ENCODE measurements at places on chromosomes 7 and 10. TPM values are rescaled to one million over a fixed set of nuclear protein-coding genes. Genes with fewer than 3 reads are reported as not detected.

Gene HTR5A
- total RNA-seq, result not detected

Gene SPDYE1
- not detected for total RNA-seq

Gene HDAC9
- 25.3 TPM for total RNA-seq

Gene AGAP6
- total RNA-seq, result 2.8 TPM

Gene MYL10
- not detected for total RNA-seq

Gene SEMA3C
- 67.8 TPM for total RNA-seq

Gene GRM3
- not detected for total RNA-seq

Gene WEE2
- not detected for total RNA-seq

Gene ARHGAP21
- total RNA-seq, result 48.4 TPM

DNA sequence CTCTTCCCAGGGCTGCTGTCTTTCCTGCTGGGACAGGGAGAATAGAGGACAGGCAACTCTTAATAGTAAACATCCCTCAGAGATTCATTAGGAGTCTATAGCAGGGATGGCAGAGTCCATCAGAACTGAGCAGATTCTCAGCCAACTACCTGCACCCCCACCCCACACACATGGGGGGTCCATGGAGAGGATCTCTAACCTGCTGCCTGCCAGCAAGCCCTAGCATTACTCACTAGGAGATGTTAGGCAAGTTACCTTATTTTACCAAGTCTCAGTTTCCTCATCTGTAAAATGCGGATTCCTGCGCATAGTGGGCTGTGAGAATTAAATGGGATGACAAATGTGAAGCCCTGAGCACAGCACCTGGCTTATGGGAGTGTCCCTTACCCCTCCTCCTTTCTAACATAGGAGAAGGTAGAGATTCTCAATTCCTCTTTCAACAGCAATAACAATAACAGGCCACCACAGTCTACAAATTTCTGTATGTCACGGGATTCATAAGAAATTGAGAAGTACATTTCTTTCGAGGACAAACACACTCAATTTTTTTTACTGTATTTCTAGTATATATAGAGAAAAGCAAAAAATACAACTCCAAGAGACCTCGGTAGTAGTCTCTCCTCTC, 23.8 kb upstream of the WDR11 start:
- no peak for DNase-seq

GRCh38 chr7:38276096-38276877, 2.9 kb upstream of the TARP start:
- DNase-seq, result no peak

GRCh38 chr7:50304129-50304910, at the start of gene IKZF1:
TSS of gene IKZF1 (plus strand) at chr7:50304716. CDS start at chr7:50319062, 14,346 bp downstream.
- DNase-seq, result peak; percentile 94

GRCh38 chr10:71529207-71529827, 132.6 kb downstream of the CDH23 start:
- DNase-seq, result peak; percentile 61

DNA sequence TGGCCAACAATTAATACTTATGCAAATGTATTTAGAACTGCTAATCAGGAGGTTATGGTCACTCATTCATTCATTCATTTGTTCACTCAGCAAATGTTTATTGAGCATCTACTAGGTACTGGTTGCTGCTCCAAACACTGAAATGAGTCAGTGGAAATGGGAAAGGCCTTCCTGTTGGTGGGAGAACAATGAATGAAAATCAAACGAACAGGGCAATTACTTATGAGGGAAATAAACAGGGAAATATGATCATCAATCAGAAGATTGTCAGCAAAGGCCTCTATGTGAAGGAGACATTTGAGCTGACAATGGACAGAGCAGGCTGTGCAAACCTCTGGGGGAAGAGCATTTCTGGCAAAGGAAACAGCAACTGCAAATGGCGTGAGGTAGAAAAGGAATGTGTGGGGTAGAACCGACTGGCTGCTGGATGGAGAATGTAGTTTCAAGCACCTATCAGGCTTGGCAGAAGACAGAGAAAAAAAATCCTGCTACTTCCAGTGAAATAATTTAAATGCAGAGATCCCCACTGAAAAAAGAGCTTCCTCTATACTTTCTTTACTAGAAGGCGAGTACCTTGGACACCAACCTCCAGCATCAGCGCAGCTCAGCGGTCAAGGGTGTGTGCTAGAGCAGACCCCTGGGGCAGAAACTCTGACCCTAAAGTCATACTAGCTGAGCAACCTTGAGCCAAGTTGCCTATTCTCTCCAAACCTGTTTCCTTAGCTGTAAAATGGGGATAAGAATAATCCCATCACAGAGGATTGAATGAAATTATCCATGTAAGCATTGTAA, 108.8 kb upstream of the EEPD1 start:
- no peak for DNase-seq

- no peak for DNase-seq
These were observed 78.8 kb downstream of the INPP5A start for GRCh38 chr10:132616170-132616995.

- no peak for DNase-seq
These were observed 23.1 kb downstream of the KCNH2 start for GRCh38 chr7:150954986-150955518.

DNA sequence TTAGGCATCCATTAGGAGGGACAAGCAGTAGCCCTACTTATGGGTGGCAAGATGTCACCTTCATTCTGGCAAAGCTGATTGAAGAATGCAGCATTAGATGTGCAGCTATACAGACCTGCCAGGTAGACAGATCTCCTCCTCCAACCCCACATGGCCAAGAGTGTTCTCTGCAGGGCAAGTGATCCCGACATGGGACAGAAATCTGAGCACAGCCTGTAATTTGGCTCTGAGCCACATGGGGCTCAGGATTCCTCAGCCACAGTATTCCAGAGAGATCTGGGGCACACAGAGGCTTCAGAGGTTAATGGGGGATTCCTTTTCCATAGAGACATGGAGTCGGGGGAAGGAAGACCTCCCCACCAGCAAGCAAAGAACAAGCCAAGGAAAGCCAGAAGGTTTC, 58.7 kb upstream of the GDF10 start:
- DNase-seq, result no peak

DNA sequence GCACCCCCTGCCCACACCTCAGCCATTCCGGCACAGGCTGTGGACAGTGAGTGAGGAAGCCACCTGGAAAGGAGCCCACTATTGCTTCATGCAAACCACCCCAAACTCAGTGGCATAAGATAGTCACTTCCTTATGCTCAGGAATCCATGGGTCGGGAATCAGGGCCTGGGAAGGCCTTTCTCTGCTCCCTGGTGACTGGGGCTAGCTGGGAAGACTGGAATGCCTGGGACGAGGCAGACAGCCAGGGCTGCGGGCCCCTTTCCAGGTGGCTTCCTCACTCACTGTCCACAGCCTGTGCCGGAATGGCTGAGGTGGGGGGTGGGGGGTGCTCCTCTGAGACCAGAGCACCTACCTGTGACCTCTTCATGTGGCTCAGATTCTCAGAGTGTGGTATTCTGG, 74.1 kb upstream of the GRB10 start:
- DNase-seq, result peak; percentile 63

- no peak for DNase-seq
These were observed 130.5 kb upstream of the UNC5B start for GRCh38 chr10:71081912-71082311.

- DNase-seq, result no peak
These were observed 107.2 kb upstream of the TCERG1L start for GRCh38 chr10:131418681-131419080.

GRCh38 chr7:85634951-85635350, 448.1 kb upstream of the SEMA3D start:
- DNase-seq, result no peak

GRCh38 chr7:158950914-158951635, 94.7 kb downstream of the DYNC2I1 start:
- no peak for DNase-seq

DNA sequence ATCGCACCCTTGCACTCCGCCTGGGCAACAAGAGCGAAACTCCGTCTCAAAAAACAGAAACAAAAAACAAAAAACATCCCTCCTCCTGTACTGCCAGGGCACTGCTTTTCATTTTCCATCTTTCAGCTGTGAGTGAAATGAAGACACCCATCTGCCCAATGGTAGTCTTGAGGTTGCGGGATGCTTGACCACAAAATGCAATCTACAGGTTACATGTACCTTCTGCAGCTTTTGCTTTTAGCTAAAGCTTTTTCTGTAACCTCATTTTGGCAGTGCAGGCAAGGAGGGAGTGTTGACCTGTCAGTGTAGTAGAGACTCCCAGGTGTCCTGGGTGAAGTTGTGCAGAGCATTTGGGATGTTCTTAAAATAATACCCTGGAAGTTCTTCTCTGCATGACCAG, 476.5 kb downstream of the CALN1 start:
- no peak for DNase-seq

DNA sequence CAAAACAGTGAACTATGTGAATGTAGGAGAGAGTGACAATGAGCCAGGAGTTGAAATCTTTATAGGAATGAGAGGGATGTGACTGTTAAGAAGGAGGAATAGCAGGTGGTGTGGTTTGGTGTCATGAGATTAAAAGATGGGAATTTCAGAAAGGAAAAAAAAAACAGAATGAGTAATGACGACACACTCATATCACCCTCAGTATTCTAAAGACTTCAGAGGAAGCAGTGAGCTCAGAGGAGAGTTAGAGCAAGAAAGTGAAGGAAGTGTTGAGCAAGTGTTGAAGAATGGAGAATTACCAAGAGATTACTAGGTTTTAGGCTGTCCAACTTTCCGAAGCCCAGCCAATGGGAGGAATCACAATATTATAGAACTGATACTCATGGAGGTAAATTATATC, 220.5 kb upstream of the HGF start:
- DNase-seq, result no peak

DNA sequence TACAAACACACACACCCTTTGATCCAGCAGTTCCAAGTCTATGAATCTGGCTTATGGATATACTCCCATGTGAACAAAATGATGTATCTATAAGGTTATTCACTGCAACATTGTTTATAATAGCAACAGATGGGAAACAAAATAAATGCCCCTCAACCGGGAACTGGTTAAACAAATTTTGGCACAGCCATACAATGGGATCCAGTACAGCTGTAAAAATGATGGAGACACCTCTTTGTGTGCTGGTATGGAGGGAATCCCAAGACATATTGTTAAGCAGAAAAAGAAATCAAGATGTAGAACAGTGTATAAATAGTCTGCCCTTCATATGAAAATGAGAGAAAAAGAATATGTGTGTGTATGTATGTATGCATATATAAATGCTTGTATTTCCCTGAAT, 155.5 kb downstream of the SNX10 start:
- DNase-seq, result no peak

DNA sequence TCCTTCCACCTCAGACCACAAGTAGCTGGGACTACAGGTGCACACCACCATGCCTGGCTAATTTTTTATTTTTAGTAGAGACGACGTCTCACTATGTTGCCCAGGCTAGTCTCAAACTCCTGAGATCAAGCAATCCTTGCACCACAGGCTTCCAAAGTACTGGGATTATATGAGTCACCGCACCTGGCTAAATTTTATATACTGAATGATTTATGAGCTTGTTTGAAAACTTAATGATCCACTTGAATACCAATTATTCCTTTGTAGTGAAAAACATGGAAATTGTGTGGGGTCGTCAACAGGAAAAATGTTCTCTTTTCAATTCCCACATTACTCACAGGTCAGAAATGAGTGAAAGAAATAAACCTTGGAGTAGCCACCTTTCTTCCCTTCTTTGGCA, 31.3 kb downstream of the RAPGEF5 start:
- DNase-seq, result no peak

GRCh38 chr10:116719804-116720203, 22.6 kb downstream of the HSPA12A start:
- DNase-seq, result no peak

- no peak for DNase-seq
These were observed 36.3 kb downstream of the CHN2 start for GRCh38 chr7:29230871-29231345.

GRCh38 chr7:12303495-12303894, 92.4 kb downstream of the TMEM106B start:
- no peak for DNase-seq

GRCh38 chr10:132293813-132294520, 13.8 kb downstream of the STK32C start:
- DNase-seq, result peak; percentile 39

- no peak for DNase-seq
These were observed 61.6 kb downstream of the DENND11 start for GRCh38 chr7:141640239-141640840.

GRCh38 chr10:115856580-115856979, 416.4 kb downstream of the GFRA1 start:
- no peak for DNase-seq

GRCh38 chr7:1735806-1736483, 65.9 kb downstream of the ELFN1 start:
- no peak for DNase-seq

- DNase-seq, result no peak
These were observed 519.3 kb upstream of the MKI67 start for GRCh38 chr10:128645486-128645885.

- DNase-seq, result no peak
These were observed 37.6 kb upstream of the AGBL3 start for GRCh38 chr7:134948736-134949135.

GRCh38 chr7:94324380-94325121, 70.1 kb upstream of the COL1A2 start:
- DNase-seq, result no peak

Data from Right ventricle myocardium inferior (tissue), 1 donor.